ENCODE measurements at places on chromosomes 3 and 15.

DNA sequence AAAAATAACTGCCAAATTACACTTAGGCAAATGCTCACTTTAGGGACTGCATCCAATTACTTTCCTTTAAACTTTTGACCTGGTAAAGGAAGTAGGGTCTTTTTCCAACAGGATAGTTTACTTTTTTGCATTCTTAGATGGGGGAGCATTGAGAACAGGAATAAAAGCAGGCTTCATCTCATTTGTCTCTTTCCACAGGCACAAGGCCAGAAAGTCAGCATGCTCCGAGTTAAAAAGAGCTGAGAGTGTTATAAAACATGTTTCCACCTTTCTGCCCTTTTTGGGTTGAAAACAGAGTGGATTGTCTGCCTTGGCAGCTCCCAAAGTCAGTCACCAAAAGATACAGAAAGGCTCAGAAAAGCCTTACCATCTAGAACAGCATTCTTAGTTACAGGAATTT lies 404.9 kb upstream of the ALCAM start:
- DNase-seq = no peak

- no peak for DNase-seq
These were observed 524.9 kb upstream of the PROK2 start for GRCh38 chr3:72309661-72310418.

GRCh38 chr3:175434561-175434960 lies 575.4 kb downstream of the NAALADL2 start:
- no peak for DNase-seq

DNA sequence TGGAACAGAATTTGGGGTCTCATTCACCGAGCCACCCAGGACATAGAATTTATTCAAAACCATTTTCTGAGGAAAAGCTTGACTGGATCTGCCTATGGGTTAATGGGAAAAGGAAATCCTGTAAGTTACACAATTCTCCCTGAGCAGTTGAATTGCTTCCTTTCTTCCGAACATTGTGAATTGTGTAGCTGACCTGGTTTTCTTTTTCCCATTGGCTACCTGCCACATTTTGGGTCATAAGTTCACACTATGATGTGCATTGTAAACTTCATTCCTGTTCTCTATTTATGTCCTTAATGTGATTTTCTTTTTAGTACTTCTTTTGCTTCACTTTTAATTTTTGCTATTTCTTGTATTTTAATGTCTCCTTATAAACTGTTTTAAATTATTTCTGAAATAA lies 386.0 kb upstream of the LRRC3B start:
- DNase-seq = no peak

GRCh38 chr3:70072180-70072579 lies 72.6 kb downstream of the SAMMSON start:
- no peak for DNase-seq

- no peak for DNase-seq
These were observed 34.5 kb downstream of the UMPS start for GRCh38 chr3:124764746-124765145.

DNA sequence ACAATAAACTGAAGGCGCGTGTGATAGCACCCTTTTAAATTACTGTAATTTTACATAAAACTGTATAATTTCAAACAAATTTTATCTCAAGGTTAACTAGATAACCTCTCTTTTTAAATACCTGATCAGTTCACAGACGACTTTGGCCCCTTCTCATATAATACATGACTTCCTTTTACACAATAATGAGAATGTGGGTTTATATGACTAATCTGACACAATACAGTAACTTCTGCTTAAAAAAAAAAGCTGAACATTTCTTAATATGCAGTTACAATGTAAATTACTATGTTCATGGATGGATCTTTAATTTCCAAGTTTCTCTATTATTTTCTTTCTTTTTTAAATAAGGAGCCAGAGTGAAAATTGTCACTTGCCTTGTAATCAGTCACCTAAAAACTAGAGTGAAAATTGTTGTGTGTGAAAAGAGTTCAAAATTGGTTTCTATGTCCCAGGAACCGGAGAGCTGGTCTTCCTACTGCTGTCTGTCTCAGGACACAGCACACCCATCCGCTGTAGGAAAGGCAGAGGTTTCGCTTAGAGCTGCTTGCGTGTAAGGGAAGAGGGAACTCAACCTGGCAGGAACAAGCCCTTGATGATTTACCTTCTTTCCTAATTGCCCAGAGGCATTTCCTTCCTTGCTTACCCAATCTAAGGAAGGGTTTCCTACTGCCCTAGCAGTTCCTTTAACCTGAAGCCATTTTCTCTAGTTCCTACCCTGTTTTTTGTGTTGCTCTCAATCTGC lies 33.3 kb downstream of the PLD1 start:
- no peak for DNase-seq

- no peak for DNase-seq
These were observed 24.6 kb downstream of the ALDH1L1 start for GRCh38 chr3:126155819-126156218.

DNA sequence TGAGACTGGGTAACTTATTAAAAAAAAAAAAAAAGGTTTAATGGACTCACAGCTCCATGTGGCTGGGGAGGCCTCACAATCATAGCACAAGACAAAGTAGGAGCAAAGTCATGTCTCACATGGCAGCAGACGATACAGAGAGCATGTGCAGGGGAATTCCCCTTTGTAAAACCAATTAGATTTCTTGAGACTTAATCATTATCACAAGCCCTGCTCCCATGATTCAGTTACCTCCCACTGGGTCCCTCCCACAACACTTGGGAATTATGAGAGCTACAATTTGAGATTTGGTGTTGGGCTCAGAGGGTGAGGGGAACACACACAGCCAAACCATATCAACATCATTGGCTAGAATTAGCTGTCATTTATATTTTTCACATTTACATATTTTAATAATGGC lies 221.0 kb downstream of the RSRC1 start:
- no peak for DNase-seq

- DNase-seq = peak; percentile 20
These were observed 27.2 kb downstream of the AKAP13 start for GRCh38 chr15:85407421-85408269.

GRCh38 chr3:193345431-193345830 lies 33.1 kb downstream of the ATP13A5 start:
- DNase-seq = no peak

DNA sequence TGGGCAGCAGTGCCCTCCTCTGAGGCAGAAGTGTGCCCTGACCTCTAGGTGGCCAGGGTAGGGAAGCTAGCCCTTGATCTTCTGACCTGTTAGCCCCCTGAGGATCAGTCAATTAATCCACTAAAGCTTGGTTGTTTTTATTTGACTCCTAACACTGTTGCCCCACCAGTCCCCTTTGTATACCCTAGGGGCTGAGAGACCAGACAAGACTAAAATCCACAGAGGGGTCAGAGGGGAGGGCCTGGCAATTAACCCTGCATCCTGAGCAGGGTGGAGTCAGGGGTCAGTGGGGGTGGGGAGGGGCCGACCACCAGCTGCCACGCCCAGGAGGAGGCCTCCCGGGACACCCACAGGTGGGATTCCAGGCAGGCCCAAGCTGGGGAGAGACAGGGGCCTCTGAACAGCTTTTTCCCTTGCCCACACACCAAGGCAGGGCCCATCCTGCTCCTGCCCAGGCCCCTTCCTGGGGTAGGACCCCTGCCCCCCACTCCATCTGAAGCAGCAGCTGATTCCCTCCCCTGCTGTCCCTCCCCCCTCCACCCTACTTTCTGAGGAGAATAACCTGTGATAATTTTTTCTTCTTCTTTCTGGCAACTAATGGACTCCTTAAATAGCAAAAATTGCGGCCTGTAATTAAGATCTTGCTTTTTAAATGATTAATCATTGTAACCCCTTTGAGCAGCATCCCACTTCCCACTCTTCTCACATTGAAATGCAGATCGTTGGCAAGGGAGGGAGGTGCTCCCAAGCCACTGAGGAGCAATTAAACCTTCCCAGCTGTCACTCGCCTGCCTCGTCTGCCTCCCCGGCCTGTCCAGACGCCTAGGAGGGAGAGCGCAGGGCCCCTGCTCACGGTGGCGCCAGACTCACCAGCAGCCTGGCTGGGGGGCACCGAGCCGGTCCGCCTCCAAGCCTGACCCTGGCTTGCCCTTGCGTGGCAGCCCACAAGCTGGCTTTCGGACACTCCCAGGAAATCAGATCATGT lies 51.9 kb downstream of the RHCG start:
- DNase-seq = no peak

- DNase-seq = no peak
These were observed 26.8 kb upstream of the ELP6 start for GRCh38 chr3:47540281-47540680.

- no peak for DNase-seq
These were observed 435 bp downstream of the SLC35G2 start for GRCh38 chr3:136819392-136819730.

DNA sequence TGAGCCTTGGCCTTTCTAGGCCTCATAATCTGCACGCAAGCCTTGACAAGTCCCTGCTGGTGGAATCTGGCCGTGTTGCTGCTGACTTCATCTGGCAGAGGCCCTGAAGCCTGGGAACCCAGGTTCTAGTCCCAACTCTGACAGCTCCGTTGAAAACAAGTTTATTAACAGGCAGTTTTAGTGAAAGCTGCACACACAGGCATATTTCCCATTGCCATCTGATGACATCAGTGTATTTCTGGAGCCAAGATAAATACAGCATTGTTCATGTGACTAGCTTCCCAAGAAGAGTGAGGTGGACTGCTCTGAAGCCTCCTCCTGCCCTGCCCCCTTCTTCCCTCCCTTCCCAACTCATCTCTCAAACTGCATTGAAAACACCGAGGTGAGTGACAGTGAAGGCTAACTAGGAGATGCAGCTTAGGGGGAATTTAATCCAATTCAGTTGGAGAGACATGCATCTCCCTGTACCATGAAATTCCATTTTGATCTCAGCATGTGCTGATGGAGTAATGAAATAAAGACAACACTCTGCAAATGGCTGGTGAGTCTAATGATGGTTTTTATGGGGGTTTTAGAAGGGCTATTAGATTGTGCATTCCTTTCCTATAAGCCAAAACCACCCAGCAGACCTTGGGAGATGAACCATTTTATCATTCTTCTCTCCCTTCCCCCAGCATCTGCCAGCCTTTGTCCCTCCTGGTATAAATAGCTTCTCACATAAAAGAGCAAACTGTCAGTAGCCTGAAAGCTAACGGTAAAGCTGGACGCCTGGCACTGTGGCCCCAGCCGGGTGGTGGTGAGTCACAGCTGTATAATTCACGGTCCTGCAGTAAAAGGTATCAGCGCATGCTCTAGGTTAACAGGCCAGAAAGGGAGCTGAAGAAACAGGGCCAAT lies 38.0 kb downstream of the PRICKLE2 start:
- DNase-seq = no peak

- no peak for DNase-seq
These were observed 351.8 kb downstream of the GABRB3 start for GRCh38 chr15:26421065-26421464.

- DNase-seq = no peak
These were observed 563.2 kb downstream of the GBE1 start for GRCh38 chr3:81198216-81198615.

DNA sequence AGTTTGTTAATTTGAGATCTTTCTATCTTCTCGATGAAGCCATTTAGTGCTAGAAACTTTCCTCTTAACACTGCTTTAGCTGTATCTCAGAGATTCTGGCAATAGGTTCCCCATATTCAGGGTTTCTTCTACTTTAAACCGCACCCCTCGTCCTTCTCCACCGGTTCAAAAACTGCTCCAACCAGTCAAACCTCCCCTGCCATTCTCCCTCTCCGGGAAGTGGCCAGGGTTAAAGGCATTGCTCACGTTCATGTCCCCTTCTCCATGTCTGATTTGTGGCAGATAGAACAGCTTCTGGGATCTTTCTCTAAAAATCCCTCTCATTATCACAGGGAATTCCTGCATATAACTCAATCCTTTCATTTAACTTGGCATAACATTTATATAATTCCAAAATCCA lies 14.4 kb downstream of the ALDH1L1 start:
- DNase-seq = no peak

- no peak for DNase-seq
These were observed 73.5 kb downstream of the GOLGA8G start for GRCh38 chr15:28459279-28459678.

DNA sequence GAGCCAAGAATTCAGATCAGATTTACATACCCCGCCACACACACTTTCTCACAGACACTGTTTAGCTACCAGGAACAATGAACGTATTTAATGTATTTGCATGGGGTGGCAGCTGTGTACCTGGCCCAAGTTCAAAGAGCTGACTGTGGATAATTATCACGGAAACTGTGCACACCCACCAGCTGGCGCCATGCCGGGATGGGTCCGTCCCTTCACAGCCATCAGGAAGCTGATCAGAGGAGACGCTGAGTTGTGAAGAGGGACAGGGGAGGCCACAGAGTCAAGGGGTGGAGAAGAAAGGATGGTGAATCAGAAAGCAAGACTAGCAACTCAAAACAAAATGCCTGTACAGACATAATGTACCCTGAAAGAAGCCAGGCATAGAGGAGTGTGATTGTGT lies 13.1 kb upstream of the PLA2G4D start:
- no peak for DNase-seq

DNA sequence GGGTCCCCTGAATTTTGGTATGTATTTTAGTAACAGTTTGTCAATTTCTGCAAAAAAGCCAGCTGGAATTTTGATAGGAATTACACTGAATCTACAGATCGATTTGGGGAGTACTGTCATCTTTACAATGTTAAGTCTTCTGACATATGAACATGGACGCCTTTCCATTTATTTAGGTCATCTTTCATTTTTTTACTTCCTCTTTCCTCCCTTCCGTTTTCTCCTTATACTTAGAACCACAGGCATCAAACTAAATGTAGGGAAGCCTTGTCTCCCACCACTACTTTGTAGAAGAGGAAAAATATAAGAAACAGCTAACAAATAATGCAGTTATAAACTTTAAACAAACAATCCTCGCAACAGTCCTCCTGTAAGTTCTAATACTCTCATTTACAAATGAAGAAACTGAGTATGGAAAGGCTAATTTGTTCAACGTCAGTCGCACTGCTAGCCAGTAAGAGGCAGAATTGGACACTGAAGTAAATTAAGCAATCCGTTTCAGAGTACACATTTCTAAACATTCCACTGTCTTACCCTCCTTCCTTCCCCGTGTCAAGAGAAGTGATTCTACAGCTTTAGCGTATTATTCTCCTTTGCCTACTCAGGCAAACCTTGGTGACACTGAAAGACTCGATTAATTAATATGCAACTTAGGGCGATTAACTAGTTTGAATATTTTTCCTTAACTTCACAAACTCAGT lies 25.6 kb downstream of the RHOA start:
- DNase-seq = no peak

- DNase-seq = no peak
These were observed 796.0 kb downstream of the ROBO2 start for GRCh38 chr3:77835921-77836320.

- no peak for DNase-seq
These were observed 6.2 kb upstream of the PAK6 start for GRCh38 chr15:40232625-40233070.

- no peak for DNase-seq
These were observed 114.0 kb upstream of the C2CD4B start for GRCh38 chr15:62279041-62279440.

GRCh38 chr3:123733805-123734526 lies 149.1 kb upstream of the HACD2 start:
- DNase-seq = no peak

Data from stimulated activated CD4-positive, alpha-beta T cell treated with anti-CD3 and anti-CD28 coated beads, Interleukin-12 subunit alpha, Interleukin-12 subunit beta, amount 100 ng/mL, for 24 hours (primary cell).